HS-5 (cell line): ENCODE measurements at places on chromosomes 5 and 9.

- no peak for DNase-seq
Measured at GRCh38 chr5:74685979-74686631, 1.1 kb downstream of the HEXB start.

DNA sequence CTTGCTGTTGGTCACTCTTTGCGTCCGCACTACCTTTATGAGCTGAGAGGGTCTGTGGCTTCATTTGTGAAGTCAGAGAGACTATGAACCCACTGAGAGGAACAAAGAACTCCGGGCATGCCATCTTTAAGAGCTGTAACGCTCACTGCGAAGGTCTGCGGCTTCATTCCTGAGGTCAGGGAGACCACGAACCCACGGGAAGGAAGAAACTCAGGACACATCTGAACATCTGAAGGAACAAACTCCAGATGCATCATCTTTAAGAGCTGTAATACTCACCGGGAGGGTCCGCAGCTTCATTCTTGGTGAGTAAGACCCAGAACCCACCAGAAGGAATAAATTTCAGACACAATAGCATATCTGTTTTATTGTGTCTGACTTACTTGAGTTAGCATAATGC lies 19.2 kb downstream of the GCNT1 start:
- no peak for DNase-seq

DNA sequence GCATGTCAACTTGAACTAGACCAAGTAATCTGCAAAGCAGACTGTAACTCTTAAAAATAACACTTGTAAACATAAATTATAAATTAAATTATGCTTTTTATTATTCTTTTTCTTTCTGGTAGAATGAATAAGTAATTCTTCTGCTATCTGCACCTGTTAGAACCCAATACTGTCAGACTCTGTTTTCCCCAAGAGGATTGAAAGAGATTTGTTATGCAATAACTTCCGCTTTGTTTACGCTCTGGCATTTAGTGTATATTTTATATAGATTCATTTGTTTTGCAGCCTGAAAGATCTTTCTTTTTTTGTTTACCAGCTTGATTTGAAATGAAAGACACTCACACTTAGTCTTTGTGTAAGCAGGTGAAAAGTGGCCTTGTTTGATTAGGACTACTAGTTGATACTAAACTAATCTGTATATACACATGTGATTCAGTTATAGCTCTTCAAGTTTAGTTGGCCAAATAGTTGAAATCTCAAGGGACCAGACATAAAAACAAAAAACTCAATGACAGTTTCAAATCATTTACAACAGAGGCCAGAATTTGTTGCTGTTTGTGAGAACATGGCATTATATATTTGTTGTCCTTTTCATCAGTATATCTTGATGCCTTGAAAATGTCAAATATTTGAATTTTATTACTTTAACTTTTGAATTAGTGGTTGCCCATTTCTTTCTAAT lies 155.8 kb downstream of the PBX3 start:
- DNase-seq: no peak

DNA sequence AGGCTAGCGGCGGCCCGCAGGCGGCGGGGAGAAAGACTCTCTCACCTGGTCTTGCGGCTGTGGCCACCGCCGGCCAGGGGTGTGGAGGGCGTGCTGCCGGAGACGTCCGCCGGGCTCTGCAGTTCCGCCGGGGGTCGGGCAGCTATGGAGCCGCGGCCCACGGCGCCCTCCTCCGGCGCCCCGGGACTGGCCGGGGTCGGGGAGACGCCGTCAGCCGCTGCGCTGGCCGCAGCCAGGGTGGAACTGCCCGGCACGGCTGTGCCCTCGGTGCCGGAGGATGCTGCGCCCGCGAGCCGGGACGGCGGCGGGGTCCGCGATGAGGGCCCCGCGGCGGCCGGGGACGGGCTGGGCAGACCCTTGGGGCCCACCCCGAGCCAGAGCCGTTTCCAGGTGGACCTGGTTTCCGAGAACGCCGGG lies 253 bp downstream of the SLC12A2 start:
- no peak for DNase-seq

GRCh38 chr9:28001096-28001495 lies 427.8 kb upstream of the C9orf72 start:
- DNase-seq: no peak

DNA sequence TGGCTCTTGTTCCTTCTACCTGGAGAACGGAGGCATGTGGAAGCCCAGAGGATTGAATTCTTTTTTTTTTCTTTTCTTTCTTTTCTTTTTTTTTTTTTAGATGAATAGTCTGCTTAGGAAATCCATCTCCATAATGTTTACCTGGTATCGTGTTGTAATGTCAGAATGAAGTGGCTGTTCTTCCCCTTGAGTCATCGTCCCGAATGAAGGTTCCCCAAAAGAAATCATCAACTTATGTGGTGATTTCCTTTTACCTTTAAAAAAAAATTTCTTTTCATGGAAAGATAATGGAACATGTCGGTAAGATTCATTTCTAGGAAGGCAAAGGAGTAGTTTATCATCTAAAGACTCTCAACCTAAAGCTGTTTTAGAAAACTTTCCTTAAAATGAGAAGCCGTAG lies 59.7 kb downstream of the DOCK8 start:
- DNase-seq: no peak

GRCh38 chr5:74596927-74597326 lies 43.6 kb downstream of the ENC1 start:
- DNase-seq: no peak

DNA sequence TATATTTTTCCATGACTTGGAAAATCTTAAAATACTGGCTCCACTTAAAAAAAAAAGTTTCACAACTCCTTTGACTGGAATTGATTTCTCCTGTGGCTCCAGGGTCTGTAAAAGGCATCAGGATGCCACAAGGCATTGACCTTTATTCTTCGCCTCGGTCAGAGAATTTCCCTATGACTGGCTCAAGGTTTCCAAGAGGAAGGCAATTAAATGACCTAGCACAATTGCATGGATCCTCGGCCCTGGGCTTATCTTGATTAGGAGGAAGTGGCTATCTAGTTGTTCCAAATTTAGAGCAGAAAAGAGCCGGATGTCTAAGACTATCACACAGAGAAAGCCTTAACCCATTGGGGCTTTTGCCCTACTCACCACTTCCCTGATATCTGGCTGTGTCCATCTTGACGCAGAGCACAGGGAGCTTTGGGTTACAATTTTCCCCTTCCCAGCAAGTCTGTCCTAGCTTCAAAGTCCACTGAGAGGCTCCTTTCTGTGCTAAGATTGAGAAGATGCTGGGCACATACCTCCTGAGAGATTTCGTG lies 56.9 kb upstream of the COL15A1 start:
- no peak for DNase-seq

DNA sequence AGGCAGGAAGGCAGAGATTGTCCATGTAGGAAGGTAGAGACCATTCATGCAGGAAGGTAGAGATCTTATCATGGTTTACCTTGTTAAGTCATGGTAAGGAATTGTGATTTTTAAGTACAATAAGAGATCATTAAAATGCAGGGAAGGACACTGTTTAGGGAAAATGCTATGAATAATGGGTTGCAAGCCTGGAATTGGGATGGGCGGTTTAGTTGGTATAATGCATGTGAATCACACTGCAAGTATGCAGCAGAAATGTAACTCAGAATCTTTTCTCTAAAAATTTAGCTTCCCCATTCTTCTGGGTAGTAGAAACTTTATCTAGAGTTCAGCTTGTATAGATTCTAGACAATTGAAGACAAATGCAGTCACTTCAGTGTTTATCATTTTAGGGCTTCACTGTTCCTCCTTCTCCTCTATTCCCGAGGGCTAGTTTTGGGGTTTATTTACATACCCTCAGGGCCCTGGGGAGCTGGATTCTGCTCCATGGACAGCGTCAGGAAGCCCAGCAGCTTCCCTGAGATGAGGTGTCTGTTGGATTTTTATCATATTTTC lies 212.0 kb downstream of the SREK1 start:
- peak; percentile 2 for DNase-seq

DNA sequence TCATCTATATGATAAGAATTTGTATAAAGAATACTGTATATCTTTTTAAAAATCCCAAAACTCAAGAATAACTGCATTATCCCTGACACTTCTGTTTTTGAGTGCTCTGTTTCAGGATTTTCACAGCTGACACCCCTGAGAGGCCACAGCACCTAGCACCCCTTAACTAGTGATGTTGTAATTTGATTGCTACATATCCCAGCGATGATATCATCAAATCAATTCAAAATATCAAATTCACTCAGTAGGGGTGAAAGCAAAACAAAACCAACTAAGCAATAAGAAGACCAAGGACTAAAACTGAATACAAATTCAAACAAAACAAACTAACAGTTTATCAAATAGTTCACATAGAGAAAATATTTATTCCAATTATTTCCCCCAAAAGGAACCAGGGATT lies 184.3 kb downstream of the MCTP1 start:
- DNase-seq: no peak
